ENCODE measurements at places on chromosomes 5 and 9. TPM values are rescaled to one million over a fixed set of nuclear protein-coding genes. Genes with fewer than 3 reads are reported as not detected.
A peak's percentile ranks its signal among the peaks of the same experiment; 100 is the strongest.

The NR5A1 gene
- total RNA-seq: not detected

GRCh38 chr5:80959768-80960442, at the start of gene RASGRF2:
RASGRF2 (plus strand) TSS chr5:80960363; CDS start chr5:80960739, 376 bp downstream.
- peaks cover 13% of the 10 kb centered on the region for H3K4me1 ChIP-seq
- H3K27ac ChIP-seq: peak within 1 kb of the TSS; percentile 92
- peaks cover 4% of the 10 kb centered on the region for H3K27me3 ChIP-seq
- peak within 1 kb of the TSS; percentile 63 for H3K4me3 ChIP-seq
- H3K36me3 ChIP-seq: no peaks in the 10 kb centered on the region

GRCh38 chr5:87282269-87282668, 14.6 kb downstream of the RASA1 start:
- peaks cover 22% of the 10 kb centered on the region for H3K4me1 ChIP-seq
- no peak for DNase-seq
- H3K27ac ChIP-seq: no peak overlapping the region
- no peak overlapping the region for H3K4me3 ChIP-seq
- no peaks in the 10 kb centered on the region for H3K27me3 ChIP-seq
- H3K36me3 ChIP-seq: no peaks in the 10 kb centered on the region

DNA sequence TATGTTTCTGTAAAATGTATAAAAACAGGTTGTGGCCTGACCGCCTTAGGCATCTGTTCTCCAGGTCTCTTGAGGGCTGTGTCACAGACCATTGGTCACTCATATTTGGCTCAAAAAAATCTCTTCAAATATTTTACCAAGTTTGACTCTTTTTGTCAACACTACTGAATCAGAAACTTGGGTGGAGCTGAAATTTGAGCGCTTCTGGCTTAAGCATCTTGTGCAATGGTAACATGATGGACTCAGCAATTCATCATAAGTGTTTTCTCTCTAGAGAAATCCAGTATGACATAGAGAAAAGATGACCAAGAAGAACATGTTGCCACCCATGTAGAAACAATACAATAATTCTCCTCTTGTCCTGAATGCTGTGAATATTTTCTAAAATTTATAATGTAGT, 387.9 kb downstream of the MAT2B start:
- H3K27me3 ChIP-seq: no peaks in the 10 kb centered on the region
- no peaks in the 10 kb centered on the region for H3K36me3 ChIP-seq
- no peaks in the 10 kb centered on the region for H3K4me1 ChIP-seq
- H3K27ac ChIP-seq: no peak overlapping the region
- DNase-seq: no peak

GRCh38 chr5:172905346-172906140, 53.7 kb upstream of the RPL26L1 start:
- peak overlapping the region; percentile 81 for H3K27ac ChIP-seq
- no peaks in the 10 kb centered on the region for H3K27me3 ChIP-seq
- H3K4me1 ChIP-seq: peaks cover 62% of the 10 kb centered on the region
- no peak overlapping the region for H3K4me3 ChIP-seq

DNA sequence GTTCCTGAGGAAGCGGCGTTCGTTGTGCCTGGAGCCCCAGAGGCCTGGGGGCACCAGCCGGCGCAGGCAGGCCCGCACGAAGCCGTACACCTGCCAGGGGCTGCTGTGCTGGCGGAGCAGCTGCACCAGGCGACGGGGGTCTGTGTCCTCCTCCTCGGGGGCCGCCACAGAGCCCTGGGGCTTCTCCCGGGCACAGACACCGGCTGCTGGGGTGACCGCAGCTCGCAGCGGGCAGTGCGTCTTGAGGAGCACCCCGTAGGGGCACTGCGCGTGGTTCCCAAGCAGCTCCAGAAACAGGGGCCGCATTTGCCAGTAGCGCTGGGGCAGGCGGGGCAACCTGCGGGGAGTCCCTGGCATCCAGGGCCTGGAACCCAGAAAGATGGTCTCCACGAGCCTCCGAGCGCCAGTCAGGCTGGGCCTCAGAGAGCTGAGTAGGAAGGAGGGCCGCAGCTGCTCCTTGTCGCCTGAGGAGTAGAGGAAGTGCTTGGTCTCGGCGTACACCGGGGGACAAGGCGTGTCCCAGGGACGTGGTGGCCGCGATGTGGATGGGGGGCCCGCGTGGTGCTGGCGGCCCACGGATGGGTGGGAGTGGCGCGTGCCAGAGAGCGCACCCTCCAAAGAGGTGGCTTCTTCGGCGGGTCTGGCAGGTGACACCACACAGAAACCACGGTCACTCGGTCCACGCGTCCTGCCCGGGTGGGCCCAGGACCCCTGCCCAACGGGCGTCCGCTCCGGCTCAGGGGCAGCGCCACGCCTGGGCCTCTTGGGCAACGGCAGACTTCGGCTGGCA, 1.3 kb downstream of the TERT start:
- no peak for DNase-seq
- H3K27me3 ChIP-seq: no peaks in the 10 kb centered on the region
- no peaks in the 10 kb centered on the region for H3K36me3 ChIP-seq
- H3K27ac ChIP-seq: no peak overlapping the region

- H3K36me3 ChIP-seq: no peaks in the 10 kb centered on the region
- no peaks in the 10 kb centered on the region for H3K27me3 ChIP-seq
- H3K4me3 ChIP-seq: no peak overlapping the region
- DNase-seq: no peak
- no peak overlapping the region for H3K27ac ChIP-seq
Measured at GRCh38 chr9:81032831-81033230, 656.5 kb downstream of the TLE1 start.
